ENCODE measurements at places on chromosomes 1 and 21. TPM values are rescaled to one million over a fixed set of nuclear protein-coding genes. Genes with fewer than 3 reads are reported as not detected.
A peak's percentile ranks its signal among the peaks of the same experiment; 100 is the strongest.

Gene ARMH1
- polyA plus RNA-seq = 6.1 TPM

GRCh38 chr1:178052650-178053461 is 41.0 kb upstream of the RASAL2 start:
- peak; percentile 61 for DNase-seq

- DNase-seq = peak; percentile 27
Measured at GRCh38 chr1:41739061-41739955, 179.4 kb downstream of the HIVEP3 start.

DNA sequence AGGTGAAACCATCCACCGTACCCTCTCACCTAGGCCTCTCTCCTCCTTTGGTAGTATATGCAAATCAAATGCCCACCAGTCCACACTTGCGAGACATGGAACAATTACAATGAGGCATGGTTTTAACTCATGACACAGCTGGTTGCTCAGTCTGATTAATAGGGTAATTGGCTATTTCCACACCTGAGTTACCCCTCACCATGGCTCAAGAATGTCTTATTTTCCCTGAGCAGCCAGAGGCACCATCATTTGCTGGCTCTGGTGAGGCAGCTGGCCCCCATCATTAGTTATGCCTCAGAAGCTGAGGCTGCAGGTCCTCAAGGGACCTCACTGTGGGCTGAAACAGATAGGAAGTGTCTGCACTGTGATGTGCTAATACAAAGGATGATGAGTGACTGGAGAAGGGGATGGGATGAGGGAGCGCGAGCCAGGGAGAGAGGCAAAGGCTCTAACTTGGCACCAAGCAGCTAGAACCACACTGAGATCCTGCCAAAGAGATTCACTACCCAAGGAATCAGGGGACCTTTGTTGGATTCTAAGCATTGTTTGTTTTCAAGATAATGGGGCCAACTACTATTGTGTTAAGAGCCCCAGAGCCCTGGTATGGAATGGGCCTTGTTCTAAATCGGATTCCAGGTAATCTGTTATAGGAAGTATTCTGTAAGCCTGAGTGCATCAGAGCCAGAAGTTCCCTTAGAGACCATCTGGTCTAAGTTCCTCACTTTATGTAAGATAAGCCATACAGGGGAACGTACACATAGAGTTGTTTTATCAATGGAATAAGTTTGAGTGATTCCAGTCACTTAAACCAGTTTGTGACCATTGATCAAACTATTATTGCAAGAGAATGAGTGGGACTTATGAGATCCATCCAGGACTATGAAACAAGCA is 80.0 kb upstream of the CNTN2 start:
- DNase-seq = no peak

- DNase-seq = no peak
Measured at GRCh38 chr1:165484532-165484931, 39.6 kb upstream of the RXRG start.

DNA sequence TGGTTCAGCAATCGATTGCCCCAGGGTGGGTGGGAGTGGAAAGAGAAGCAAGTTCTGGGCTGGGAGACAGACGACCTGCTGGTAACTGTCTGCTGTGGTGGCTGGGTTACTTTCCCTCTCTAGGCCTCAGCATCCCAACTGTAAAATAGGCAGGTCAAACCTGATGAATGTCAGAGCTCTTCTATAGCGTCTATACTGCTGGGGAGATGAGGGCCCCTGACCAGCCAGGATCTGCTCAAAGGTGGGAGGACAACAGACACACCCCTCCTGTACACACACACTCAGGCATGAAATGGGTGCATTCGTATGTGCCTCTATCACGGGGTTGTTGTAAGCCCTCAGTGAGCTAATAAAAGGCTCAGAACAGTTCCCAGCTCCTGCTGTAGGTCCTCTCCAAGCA is 12.7 kb upstream of the EPHB2 start:
- DNase-seq = peak; percentile 20

DNA sequence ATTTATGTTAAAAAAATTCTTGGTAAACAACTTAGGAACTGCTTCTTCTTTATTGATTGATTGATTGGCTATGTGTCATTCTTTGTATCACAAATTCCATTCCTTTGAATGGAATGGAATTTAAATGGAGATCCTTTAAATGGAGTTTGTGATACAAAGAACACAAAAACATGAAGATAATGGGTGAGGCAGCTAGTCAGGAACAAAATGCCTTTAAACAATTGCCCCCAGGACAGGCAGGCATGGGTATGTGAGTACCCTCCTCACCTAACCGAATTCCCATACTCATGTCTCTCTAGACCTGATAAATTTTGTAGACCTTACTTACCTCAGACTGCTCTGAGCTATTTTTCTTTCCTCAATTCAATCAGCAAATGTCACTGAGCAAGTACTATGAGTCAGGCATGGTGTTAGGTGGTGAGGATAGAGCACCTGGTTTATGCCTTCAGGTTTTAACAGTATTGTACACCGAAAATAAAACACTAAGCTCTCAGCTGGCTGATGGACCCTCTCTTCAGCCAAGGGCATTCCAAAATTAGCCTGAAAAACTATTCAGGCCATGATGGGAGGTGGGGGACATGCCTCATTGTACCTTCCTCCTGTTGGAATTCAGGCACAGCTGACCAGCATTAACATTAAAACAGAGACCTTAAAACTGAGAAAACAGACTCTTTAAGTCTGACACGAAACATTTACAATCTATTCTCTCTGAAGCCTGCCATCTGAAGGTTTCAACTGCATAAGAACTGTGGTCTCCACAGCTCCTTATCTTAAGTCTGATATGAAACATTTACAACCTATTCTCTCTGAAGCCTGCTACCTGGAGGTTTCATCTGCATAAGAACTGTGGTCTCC is 58.9 kb downstream of the OLFML3 start:
- no peak for DNase-seq

DNA sequence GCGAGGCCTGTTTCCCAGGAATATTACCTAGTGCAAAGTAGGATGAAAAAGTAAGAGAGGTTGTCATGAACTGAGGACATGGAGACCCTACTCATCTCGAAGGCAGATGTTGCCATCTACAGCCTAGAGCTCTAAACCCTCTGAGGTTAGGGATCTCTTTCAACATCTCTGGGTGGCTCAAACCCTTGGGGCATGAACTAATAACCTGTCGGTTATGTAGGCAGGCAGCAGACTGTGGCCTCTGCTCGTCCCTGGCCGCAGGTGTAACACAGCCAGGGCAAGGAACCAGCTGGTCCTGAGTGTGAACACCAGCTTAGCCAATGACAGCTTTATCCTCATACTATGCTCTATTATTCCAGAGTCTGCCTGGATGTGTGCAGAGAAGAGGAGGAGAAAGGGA is 13.2 kb downstream of the CAPZB start:
- DNase-seq = no peak

GRCh38 chr1:206633708-206634121 is 1.6 kb upstream of the DYRK3 start:
- peak; percentile 54 for DNase-seq
